ENCODE measurements at places on chromosomes 13 and 19.

DNA sequence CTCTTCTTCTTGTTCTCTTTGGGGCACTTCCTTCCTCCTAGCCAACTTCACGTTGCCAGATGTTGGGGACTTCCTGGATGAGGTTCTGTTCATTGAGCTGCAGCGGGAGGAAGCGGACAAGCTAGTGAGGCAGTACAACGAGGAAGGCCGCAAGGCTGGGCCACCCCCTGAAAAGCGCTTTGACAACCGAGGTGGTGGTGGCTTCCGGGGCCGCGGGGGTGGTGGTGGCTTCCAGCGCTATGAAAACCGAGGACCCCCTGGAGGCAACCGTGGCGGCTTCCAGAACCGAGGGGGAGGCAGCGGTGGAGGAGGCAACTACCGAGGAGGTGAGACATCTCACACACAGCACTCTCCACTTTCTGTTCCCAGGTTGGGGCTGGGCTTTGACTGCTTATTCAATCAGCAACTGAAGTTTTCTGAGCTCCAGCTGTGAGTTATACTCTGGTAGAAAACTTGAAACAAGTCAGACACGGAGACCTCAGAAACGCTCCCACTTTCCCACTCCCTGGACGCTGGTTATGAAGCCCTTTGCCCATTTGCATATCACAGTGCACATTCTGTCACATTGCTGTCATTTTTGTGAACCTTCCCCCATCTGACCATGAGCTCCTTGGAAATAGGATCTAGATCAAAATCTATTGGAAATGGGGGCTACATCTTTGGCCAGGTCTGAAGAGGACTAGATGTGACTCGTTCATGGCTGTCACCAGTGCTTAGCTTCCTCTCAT, 7.2 kb upstream of the CCDC97 start:
- no peak for DNase-seq

- no peak for DNase-seq
Measured at GRCh38 chr13:86446311-86446710, 647.1 kb upstream of the SLITRK6 start.

DNA sequence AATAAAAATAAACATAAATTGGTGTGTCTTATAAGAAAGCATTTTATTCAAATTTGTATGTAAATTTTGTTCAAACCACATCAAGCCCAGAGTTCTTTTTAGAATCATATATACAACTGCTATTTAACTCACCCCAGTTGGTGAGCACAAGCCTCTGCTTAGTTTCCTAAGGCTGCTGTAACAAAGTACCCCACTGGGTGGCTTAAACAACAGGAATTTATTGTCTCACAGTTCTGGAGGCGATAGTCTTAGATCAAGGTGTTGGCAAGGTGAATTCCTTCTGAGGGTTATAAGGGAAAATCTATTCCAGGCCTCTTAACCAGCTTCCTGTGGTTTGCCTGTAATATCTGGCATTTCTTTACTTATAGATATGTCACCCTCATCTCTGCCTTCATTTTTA, 1133.5 kb downstream of the OLFM4 start:
- DNase-seq, result no peak

GRCh38 chr19:11261431-11261970, 823 bp downstream of the DOCK6 start:
- DNase-seq, result no peak

GRCh38 chr13:33758113-33758512, 59.8 kb upstream of the RFC3 start:
- DNase-seq, result no peak

DNA sequence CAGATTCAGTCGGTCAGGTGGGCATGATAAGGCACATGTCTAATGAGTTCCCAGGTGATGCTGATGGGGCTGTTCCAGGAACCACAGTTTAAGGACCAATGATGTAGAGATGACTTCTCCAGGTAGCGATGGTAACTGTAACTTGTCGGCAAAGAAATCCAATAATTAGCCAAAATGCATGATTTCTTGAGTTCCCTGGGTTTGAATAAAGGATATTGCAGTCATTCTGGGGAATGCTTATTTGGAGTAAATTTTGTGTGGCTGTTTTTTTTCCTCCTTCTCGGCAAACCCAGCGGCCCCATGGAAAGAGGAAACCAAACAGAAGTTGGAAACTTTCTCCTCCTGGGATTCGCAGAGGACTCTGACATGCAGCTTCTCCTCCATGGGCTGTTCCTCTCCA, at the start of gene OR7C2:
Gene OR7C2 (plus strand): TSS at position 301 of the 400 bp plus-strand sequence. CDS start 0 bp downstream, at position 301.
- DNase-seq, result no peak

- DNase-seq, result no peak
Measured at GRCh38 chr13:22538400-22538799, 642.4 kb upstream of the SGCG start.
